ENCODE measurements at places on chromosomes 11 and 22.

- DNase-seq: no peak
These were observed 174.4 kb upstream of the NARS2 start for GRCh38 chr11:78748918-78749690.

GRCh38 chr22:38733329-38733723 is 22.5 kb downstream of the SUN2 start:
- peak; percentile 57 for DNase-seq

- DNase-seq: no peak
These were observed 13.3 kb downstream of the LPXN start for GRCh38 chr11:58562375-58562800.

GRCh38 chr11:61362542-61362875 is 335 bp downstream of the TMEM138 start:
- DNase-seq: no peak

DNA sequence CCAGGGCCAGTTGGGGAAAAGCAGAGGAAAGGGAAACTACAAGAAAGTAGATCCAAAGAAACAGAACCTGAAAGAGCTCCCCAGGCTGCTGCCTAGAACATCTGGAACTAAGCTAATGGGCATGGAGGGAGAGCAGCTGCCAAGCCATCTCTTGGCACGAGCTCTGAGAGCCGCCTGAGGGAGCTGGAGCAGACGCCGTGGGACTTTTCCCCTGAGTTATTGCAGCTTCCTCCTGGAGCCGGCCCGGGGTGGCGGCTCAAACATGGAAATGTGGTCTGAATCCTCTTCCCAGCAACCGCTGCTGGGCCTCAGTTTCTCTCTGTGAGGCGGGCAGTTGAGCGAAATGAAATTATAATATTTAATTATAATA is 41.8 kb downstream of the LIF start:
- peak; percentile 22 for DNase-seq

- DNase-seq: no peak
These were observed 83.3 kb upstream of the ALKBH3 start for GRCh38 chr11:43797337-43797736.

DNA sequence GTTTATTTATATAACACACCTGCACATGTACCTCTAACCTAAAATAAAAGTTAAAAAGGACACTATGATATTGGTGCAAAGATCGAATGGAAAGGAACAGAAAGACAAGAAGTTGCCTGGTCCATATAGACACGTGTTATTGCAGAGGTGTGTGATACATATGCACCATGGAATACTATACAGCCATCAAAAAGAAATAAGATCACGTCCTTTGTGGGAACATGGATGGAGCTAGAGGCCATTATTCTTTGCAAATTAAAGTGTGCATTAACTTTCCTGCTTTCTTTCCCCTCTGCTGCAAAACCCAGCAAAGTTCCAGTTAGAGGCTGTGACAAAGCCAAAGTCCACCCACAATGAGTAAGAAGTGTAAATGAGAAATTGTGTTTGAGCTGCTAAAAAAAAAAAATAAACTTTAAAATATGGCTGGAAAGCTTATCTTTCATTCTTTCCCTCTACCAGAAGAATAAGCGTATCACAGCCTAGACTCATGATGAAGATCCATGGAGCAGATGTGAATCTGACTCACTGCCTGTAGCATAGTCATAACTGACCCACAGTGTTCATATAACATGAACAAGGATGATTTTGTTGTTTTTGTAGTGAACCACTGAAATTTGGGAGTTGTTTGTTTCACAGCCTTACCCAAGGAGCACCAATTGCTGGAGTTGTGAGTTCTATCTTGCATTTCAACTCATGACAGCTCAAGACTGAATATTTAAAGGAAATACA is 9.6 kb downstream of the OR52K1 start:
- no peak for DNase-seq

GRCh38 chr11:124752471-124753102 is 532 bp upstream of the VSIG2 start:
- no peak for DNase-seq

DNA sequence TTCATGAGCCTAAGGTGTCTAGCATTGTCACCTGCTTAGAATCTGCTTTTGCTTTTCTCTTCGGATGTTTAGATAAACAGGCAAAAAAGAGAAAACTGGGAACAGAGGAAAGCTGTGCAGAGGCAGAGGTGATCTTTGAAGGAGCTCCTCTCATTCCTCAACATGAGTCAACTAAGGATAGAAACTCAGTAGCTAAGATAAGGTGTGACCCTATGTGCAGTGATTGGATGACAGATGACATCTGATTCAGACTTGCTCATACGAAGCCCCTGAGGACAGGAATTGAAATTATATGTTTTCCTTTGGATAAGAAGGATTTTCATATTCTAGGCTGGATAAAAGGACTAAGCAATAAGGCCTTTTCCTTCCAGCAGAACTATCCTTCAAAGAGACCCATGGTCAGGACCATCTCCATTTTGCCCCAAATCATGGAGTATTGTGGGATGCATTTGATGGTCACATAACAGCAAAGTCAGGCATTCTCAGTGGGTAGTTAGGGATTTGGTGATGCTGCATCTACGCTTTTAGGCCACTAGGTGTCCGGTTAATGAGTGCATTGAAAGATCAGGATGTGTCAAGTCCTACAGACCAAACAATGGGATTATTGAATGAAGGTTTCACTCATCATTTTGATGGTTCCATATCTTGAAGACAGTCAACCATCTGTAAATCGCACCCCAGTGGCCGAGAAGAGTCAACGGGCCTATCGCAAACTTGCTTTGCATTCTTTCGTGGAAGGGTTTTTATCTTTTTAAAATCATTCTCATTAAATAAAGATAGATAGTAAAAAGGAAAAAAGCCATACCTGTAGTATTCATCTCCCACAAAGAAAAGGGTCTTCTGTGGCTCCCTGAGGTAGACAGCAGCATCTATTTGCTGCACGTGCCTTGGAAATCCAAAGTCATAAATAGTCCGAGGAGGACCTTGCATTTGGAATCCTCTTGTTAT is 32.2 kb downstream of the MMP20 start:
- DNase-seq: no peak

DNA sequence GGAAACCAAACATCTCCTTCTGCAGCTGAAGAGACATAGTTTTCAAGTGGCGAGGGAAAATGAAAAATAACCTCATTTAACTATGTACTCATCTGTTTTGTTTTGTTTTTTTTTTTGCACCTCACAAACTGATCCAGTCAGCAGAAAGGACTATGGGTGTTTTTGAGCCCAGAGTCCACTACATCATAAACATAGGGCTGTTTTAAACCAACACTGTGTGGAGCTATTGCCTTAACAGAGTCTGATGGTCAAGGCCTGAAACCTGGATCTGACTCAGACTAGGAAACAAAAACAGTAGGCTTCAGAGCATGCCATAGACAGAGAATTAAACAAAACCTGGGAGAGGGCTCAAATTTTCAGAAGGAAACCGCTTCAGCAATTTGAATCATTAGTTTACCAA is 99.3 kb upstream of the FSHB start:
- no peak for DNase-seq

- no peak for DNase-seq
These were observed 102.6 kb downstream of the SNX19 start for GRCh38 chr11:130813638-130814037.

DNA sequence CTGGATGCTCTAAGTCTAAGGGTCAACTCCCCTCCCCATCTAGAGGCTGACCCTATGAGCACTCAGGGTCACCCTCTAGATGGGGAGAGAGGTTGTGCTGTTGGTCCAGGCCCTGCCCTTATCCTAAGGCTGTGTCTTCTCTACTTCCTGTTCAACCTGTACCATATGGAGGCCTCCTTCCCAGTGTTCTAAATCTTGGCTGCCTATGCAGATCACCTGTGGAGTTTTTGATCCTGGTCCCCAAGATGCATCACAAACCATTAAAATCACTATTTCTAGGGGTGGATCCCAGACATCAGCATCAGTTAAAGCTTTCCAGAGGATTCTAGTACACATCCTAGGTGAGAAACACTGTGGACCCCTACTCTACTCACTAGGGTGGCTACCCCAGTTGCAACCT is 26.2 kb downstream of the LARGE1 start:
- no peak for DNase-seq

GRCh38 chr11:75150879-75151278 is at the start of gene SLCO2B1:
Gene SLCO2B1, plus strand, starts transcription at chr11:75151107. Its CDS starts 275 bp downstream, at chr11:75151382.
- no peak for DNase-seq

- DNase-seq: no peak
These were observed 32.2 kb upstream of the SYT7 start for GRCh38 chr11:61613051-61613450.

- no peak for DNase-seq
These were observed 58.8 kb upstream of the SYN3 start for GRCh38 chr22:33116841-33117547.

GRCh38 chr11:19164230-19164855 is 37.4 kb downstream of the CSRP3 start:
- DNase-seq: no peak

DNA sequence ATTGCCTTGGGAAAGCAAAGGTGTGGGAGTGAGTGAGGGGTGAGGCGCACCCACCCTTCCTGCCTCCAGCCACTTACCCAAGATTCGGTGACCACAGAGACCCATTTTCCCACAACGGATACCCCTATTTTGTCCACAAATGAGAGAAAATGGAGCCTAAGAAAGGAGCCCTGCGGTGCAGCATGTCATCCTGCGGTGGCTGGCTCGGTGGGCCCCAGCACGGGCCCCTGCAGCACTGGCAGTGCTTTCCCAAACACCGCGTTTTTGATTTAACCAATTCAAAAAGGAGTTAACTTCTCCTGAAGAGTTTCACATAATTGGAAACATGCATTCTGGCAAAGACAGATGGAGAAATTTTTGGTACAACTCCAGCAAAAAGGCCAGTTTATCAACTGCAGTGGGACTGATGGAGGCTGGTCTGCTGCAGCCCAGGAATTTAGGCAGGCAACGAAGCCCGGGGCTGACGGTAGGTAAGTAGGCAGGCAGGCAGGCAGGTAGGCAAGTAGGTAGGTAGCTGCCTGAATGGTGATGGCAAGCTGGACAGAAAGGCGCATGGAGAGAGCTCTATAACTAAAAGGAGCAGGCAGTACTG is 84.2 kb downstream of the FDX1 start:
- no peak for DNase-seq

- DNase-seq: no peak
These were observed 343.0 kb downstream of the RAB38 start for GRCh38 chr11:87832211-87832610.

- DNase-seq: no peak
These were observed 56.2 kb downstream of the CYP2R1 start for GRCh38 chr11:14835496-14836492.

DNA sequence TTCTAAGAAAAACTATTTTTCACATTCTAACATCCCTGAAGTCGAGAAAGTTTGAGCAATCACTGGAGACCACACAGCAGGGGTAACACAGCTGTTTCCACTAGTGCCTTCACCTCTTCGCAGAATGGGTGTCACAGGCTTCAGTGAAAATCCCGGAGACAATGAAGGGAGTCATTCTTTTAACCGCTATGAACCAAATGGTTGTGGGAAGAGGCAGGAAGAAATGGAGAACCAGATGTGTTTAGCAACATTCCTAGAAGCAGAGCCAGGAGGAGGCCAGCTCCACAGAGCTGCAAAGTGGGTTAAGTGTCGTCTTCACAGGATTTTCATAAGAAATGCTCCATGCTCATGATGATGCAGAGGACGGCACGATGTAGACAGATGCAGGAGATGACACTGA is 221.1 kb downstream of the LARGE1 start:
- DNase-seq: no peak

DNA sequence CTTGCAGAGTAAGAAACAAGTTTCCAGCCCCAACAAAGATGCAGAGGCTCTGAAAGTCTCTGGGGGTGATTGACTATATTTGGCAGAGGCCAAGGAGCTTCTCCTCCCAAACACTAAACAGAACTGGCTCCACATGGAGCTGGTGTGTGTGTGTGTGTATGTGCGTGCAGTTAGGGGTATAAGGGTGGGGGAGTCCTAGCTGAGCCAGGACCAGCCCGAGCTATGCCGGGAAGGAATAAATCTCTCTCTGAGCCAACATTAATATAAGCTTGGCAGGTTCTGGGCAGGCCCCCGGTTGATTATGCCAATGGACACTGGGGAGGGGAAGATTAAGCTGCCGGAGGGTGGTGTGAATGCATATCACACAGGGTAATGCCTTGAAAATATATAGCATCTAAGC is 324.2 kb downstream of the MIAT start:
- DNase-seq: no peak

DNA sequence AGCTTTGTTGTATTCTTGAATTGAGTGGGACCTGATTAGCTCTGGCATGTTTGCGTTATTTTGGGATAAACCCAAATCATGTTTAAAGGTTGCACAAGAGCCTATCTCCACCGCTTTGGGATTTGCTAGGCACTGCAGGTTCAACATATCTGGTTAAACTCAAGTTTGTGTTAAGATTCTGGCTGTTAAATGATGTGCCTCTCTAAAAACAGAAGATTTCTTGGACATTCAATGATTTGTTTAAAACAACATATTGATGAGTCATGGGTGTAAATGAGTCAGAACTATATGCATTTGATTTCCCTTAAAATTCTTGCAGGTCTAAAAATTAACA is 67.4 kb downstream of the AMOTL1 start:
- DNase-seq: no peak

GRCh38 chr22:22196833-22197477 is 47.6 kb upstream of the VPREB1 start:
- no peak for DNase-seq

GRCh38 chr11:64027651-64028397 is 7.9 kb upstream of the FLRT1 start:
- DNase-seq: no peak

DNA sequence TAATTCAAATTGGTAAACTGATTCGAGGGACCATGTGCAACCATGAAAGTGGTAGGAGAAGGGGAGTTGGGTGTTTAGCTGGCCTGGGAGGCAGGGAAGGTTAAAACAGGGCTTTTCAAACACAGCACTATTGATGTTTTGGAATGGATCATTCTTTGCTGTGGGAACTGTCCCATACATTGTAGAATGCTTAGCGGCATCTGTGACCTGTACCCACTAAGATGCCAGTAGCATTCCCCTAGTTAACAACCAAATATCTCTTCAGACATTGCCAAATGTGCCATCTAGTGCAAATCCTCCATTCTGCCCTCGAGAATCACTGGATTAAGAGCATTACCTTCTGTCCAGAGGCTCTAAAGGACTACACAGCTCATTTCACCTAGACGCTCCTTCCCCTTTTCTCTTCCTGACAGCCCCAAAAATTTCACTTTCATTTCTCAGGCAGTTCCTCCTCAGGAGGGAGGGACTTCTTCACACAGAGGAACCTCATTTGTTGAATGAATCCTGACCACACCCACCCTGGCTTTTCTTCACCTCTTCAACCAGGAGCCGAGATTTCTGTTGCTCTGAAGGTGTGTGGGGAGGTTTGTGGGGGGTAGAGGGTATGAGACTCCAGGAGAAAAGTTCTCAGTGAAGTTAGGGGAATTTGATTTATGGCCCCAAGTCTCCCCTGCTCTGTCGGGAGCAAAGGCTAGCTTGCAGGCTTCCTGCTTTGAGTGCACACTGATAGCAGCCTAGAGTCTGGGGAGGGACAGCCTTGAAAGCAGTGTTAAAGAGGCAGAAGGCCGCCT is at the start of gene TRIM34:
Gene TRIM34 (plus strand): TSS at position 513 of the 791 bp plus-strand sequence. CDS start 7,331 bp downstream, outside the sequence.
- DNase-seq: no peak

- DNase-seq: no peak
These were observed 1185.9 kb upstream of the TENM4 start for GRCh38 chr11:80626721-80627120.

GRCh38 chr11:112118176-112118575 is 31.5 kb downstream of the SDHD start:
- DNase-seq: no peak

GRCh38 chr11:27722953-27723344 is 22.7 kb upstream of the BDNF start:
- DNase-seq: peak; percentile 13
